Stimulated activated CD8-positive, alpha-beta memory T cell treated with anti-CD3 and anti-CD28 coated beads, Interleukin-12 subunit alpha, Interleukin-12 subunit beta, amount 100 ng/mL, for 4 hours (primary cell): ENCODE measurements at places on chromosomes 1 and 21.

DNA sequence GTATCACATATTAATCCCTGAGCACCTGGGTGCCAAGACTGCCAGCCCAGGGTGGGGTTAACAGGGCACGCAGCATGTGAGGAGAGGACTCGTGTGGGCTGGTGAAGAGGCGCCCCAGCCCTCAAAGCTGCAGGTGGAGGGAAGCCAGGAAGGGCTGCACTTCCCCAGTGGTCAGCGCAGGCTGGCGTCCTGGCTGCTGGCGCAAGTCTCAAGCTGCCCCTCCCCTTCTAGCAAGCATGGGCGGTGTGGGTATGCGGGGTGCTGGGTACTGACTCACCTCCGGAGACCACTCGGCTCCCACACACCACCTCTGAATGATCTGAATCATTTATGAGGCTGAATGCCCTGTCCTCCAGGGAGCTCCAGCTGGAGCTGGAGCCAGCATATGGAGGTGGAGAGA, 44.0 kb downstream of the EIF2D start:
- peak; percentile 39 for DNase-seq

DNA sequence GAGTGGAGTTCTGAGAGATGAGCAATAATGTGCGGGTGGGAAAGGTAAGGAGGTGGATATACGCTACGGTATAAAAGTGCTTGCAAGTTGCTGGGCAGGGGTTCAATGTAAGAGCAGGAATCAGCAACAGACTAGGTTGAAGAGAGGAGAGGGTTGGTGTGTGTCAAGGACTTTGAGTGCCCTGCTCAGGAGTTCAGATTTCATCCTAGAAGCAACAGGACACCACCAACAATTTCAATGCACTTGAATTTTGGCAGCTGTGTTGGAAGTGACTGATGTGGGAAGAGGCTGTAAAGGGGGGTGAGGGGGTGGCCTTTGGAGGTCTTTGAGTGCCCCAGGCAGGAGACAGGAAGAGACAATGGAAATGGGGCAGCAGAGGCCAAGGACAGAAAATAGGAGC, 57.3 kb downstream of the RHOU start:
- DNase-seq, result no peak

GRCh38 chr1:22342734-22343191, 108.9 kb upstream of the ZBTB40 start:
- DNase-seq, result no peak

GRCh38 chr1:228149406-228150119, at the start of gene GJC2:
GJC2 (plus strand) TSS chr1:228149930; CDS start chr1:228157759, 7,829 bp downstream.
- no peak for DNase-seq
